Effector CD4-positive, alpha-beta T cell (primary cell): ENCODE measurements at places on chromosomes 7 and 10.

- no peak for DNase-seq
These were observed 79.2 kb upstream of the PPP1R3C start for GRCh38 chr10:91711885-91712680.

GRCh38 chr10:84493361-84493760 lies 165.0 kb downstream of the CCSER2 start:
- DNase-seq = no peak

DNA sequence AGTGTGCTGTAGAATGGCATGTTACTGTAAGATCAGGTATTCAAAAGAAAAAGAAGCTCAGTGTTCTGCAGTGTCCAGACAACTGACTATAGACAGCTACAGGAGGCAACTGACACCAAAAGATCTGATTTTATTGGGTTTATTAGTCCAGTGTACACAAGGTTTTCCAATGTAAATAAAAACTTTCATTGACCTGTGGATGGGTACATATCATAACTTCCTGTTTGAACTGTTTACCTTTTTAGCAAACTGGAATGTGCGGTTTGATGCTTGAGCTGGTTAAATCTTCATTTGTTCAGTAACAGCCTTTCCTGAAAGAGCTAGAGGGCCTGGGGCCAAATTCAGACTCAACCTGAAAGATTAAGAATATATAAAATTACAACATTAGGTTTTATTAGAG lies 172.6 kb upstream of the SP8 start:
- no peak for DNase-seq

DNA sequence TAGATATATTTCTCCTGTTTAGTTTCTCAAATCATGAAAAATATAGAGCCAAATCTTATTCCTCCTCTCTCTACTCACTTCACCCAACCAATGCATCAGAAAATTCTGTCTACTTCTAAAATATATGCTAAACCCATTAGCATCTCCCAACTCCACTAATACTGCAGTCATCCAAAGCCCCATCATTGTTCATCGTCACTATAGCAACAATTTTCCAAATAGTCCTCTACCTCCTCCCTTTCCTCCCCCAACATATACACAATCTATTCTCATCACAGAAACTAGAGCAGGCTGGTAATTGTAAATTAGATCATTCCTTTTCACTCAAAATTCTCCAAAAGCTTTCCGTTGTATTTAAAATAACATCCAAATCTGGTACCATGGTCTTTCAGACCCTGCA lies 38.4 kb upstream of the C10orf120 start:
- DNase-seq = no peak

DNA sequence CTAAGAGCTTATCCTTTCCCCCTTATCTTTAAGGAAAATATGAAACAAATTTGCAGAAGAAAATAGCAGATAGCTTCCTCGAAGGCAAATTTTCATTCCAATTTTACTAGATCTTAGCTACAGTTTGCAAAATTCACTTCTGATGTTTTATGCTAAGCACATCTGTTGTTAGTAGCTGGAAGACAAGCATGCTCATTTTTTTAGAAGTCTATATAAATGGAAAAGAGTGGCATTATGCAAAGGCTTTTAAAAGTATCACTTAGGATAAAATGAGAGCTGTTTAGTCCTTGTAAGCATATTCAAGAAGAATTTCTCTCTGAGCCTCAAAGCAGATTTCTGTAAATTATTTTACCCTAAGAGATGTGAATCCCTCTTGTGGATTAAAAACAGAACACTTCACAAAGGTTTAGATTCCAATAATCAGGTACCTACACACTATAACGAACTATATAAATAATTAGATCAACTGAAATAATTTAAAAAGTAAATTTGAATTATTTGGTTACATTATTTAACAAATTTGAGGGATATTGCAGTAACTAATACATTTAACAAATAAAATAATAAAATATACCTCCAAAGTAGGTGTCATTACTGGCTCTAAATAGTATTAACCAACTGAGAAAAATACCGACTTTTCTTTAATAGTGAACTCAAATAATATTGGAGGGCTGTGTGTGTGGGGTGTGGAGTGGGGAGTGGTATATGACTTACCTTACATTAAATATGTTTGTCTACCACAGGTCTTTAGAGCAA lies 307.1 kb downstream of the SEMA3D start:
- no peak for DNase-seq

- DNase-seq = no peak
These were observed 131.0 kb upstream of the EEPD1 start for GRCh38 chr7:36021917-36022550.

DNA sequence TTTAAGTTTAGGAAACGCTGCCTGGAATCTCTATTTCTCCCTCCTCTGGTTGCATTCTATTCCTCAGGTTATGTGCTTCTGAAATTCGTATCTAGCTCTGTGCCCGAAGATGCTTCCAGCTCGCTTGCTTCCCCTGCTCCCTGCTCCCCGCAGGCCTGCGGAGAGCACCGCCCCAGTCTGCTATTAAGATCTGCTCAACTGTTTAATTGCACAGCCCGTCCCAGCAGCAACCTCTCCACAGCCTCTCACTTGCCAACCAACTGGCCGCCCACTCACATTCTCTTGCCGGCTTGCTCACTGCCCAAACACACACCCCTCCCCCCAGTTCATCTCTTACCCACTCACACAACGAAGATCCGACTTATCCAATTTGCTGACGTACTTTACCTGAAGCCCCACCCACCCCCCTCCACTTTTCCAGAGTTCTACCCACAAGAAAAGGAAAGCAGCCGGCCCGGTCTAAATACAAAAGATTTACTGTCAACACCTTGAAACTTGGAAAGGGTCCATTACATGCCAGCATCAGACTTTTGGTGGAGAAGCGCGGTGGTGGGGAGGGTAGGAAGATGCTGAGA lies 167.3 kb upstream of the KLF14 start:
- no peak for DNase-seq

GRCh38 chr10:131929122-131929845 lies 28.5 kb downstream of the PPP2R2D start:
- DNase-seq = no peak

GRCh38 chr7:7122701-7123281 lies 59.6 kb upstream of the C1GALT1 start:
- no peak for DNase-seq

- no peak for DNase-seq
These were observed 11.7 kb downstream of the SRPK2 start for GRCh38 chr7:105376908-105377533.

DNA sequence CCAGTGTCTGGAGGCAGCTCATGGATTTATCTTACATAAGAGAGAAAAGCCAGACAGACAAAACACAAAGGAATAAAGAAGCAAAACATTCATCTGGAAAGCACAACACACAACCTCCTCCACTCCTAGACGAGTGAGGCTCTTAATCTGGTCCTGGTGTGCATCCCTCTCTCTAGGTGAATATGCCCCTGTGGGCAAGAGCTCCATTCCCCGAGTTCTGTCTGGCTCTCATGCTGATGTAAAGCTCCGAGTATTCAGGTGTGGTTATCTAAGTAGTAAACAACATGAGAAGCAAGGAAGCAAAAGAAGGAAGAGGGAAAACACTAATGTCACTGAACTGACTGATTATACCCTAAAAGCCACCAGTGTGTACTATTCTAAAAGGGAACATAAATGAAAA lies 47.9 kb upstream of the FEZF1 start:
- DNase-seq = no peak

DNA sequence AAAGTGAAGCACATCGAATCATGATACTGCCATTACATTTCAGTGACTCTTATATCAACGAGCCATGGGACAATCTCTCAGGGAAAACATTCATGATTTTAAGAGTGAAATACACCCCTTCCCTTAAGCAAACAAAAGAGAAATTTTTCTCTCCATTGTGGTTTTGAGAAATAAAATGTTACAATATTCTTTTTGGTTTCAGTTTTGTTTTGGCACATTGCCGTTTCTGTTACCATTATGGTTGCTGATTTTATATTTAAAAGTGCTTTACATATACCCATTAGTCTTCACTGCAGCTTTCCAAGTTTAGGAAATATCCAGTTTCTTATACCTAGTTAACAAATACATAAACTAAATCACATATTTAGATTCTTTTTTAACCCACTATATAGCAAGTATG lies 126.8 kb upstream of the SEM1 start:
- DNase-seq = no peak

- DNase-seq = no peak
These were observed 34.5 kb downstream of the SRRM3 start for GRCh38 chr7:76236224-76236623.

DNA sequence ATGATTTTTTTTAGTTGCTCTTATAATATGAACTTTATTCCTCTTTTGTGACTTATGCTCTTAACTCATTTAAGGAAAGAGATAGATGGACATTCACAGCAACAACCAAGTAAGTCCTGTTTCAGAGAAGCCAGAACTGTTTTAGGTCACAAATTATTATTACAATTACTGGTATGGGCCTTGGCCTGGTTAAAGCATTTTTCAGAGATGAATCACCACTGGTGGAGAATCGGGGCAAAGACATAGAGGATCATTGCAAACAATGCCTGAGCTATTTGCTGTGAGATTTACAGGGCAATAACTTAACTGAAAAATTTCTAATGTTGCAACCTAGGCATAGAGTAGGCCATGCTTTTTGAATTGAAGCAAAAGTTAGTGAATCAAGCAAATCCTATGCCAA lies 138.0 kb upstream of the YAE1 start:
- DNase-seq = no peak

DNA sequence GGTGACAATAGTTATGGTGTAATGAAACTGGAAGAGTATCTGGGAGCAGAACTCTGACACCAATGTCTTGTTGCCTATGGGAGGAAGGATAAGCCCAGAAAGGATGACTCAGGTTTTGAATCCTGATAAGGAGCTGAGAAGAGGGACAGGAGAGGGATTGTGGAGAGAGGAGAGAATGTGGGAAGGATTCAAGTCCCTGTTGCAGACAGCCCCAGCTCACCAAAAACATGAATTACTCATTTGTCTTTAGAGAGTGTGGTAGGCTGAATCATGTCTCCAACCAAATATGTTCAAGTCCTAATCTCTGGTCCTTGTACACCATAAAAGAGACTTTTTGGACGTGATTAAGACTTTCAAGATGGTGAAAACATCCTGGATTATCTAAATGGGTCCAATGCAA lies 206.9 kb upstream of the PHYHIPL start:
- no peak for DNase-seq

DNA sequence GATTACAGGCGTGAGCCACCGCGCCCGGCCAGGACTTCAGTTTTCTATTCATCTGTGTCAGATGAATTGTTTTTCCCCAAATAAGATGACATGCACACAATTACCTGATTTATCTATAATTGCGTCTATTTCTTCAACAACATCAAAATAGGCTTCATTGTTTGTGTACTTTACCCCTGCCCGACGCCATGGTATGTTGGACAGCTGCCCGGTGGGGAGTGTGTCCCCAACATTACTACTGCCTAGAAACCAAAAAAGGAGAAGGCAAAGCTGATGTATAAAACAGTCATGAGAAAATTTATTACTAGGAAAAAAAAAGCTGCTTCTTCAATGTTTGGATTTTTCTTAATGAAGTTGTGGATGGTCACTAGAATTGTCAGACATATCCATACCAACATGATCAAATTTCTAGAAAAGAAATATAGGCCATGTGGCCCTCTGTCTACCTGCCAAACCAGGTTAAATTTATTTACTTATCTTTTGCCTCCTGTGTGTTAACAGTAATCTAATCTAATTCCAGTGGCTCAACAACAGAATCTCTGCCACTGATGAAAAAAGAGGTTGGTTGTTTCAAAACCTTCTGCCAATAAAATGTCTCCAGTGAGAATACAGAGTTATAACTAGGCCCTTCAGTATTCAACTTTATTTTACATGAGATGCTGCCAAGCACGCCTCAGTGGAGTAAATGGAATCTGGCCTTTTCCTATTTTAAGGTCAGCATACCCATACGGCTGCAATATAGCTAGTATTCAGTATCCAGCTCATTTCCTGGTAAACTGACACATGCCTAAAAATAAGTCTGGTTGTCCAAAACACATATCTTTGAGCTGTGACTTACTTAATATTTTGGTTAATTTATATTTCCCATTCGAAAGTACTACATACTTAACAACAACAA lies 16.5 kb downstream of the AP3M1 start:
- DNase-seq = no peak

- no peak for DNase-seq
These were observed 67.3 kb downstream of the GLCCI1 start for GRCh38 chr7:8035647-8036518.

DNA sequence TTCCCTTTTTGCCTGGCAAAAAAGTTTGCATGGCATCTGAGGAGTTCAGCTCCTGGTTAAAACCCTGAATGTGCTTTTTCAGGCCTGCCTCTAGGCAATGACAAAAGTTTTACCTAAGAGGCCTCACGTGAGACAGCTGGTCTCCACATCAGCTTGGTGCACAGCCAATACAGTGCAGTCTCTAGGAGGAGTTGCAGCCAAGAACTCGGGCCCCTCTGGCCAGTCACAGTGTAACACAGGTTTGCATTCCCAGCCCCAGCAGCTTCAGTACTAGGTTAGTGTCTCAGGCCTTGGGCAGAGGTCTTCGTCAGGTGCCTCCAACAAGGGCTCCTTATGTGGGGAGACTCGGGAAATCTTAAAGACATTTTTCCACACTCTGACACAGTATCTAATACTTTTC lies 771.7 kb downstream of the SORCS1 start:
- no peak for DNase-seq

- no peak for DNase-seq
These were observed 176.8 kb upstream of the FERD3L start for GRCh38 chr7:19322002-19322401.

DNA sequence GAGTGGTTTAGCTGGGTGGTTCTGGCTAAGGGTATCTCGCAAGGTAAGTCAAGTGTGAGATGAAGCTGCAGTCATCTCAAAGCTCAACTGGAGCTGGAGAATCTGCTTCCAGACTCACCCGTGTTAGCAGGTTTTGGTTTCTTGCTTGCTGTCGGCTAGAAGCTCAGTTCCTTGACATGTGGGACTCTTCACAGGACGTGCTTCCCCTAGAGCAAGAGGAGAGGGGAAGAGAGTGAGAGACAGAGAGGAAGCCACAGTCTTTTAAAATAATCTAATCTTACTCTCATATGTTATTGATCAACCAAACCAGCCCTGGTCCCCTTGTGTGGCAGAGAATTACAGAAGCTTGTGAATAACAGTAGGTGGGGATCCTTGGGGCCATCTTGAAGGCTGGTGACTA lies 199.5 kb downstream of the REEP3 start:
- DNase-seq = no peak

GRCh38 chr7:111758332-111758731 lies 196.0 kb upstream of the IMMP2L start:
- DNase-seq = no peak

- peak; percentile 42 for DNase-seq
These were observed at the start of gene LANCL2 for GRCh38 chr7:55365205-55365674. Gene LANCL2, plus strand, starts transcription at chr7:55365337. Its CDS starts 689 bp downstream, at chr7:55366026.

- DNase-seq = no peak
These were observed 5.6 kb upstream of the AQP1 start for GRCh38 chr7:30906014-30906413.

GRCh38 chr7:30634634-30635201 lies 40.0 kb downstream of the GARS1 start:
- no peak for DNase-seq

- DNase-seq = no peak
These were observed 152.9 kb downstream of the DYNC1I1 start for GRCh38 chr7:95925236-95925635.

GRCh38 chr7:156639426-156640256 lies 933 bp upstream of the RNF32 start:
- DNase-seq = peak; percentile 4

GRCh38 chr7:150421831-150422230 lies 28.6 kb upstream of the GIMAP8 start:
- no peak for DNase-seq

GRCh38 chr10:9515922-9516321 lies 1461.4 kb downstream of the GATA3 start:
- no peak for DNase-seq
